CD4-positive, alpha-beta T cell (primary cell): ENCODE measurements at places on chromosomes 16 and 17.

GRCh38 chr16:80883159-80883642 is 78.8 kb upstream of the CDYL2 start:
- no peak for DNase-seq

DNA sequence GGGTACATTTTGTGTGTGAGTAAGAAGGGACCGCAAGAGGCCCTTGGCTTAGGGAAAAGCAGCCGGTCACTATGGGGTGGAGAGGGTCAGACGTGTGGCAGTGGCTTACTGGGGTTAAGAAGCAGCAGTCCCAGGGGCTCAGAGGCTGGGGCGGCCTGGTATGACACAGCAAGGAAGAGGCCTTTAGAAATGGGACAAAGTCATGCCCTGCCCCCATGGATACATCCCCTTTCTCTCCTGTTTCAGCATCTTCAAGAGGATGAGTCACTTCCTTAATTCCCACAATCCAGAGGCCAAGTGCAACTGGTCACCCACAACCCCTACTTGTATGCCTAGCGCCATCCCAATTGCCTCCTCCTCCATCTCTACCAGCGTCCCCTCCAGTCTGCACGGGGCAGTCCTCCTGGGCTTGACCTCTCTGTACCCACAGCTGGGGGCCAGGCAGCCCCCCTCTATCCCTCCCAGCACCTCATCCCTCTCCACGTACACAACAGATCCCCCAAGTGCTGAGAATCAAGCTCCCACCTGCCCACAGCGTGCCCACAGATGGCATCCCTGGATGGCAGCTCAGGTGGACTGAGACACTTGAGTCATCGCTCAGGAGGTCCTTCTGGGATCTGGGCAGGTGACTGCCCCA is 6.9 kb upstream of the EFTUD2 start:
- no peak for DNase-seq

DNA sequence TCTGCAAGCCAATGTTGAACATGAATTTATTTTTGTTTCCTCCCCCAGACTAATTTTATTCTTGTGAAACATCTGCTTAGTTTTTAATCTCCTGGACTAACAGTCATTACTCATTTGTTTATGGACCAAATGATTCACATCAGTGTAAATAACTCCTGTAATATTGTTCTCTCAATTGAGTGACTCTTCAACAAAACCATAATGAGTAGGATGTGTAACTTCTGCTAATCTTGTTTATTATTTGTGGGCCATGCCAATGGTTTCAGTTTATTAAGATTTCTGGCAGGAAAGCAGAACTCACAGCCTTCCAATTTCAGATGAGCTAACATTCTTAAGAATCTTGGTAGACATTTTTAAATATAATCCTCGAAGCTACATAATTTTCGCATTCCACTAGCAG is 1216.3 kb upstream of the GOT2 start:
- DNase-seq, result no peak

DNA sequence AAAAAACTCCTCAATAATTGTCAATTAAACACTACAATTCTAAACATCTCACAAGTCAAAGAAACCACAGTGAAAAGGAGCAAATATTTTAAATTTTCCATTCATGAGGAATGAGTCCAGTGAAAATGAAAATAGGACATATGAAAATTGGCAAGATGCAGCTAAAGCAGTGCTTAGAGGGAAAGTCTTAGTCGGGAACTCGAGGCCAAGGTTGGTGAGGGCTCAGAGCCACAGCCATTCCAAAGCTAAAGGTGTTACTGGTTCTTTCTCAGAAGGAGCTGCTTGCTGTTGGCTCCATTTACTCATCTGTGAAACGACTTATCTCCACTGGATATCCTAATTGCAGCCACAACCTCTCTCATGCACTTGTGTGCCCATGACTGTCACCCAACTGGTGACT is 6.5 kb downstream of the SLC38A8 start:
- DNase-seq, result no peak

GRCh38 chr17:74923538-74924249 is 379 bp upstream of the OTOP2 start:
- peak; percentile 69 for DNase-seq
